EH (cell line): ENCODE measurements at places on chromosomes 12 and 14.

GRCh38 chr14:64536488-64537245 is 3.9 kb upstream of the HSPA2 start:
- DNase-seq = peak; percentile 81

DNA sequence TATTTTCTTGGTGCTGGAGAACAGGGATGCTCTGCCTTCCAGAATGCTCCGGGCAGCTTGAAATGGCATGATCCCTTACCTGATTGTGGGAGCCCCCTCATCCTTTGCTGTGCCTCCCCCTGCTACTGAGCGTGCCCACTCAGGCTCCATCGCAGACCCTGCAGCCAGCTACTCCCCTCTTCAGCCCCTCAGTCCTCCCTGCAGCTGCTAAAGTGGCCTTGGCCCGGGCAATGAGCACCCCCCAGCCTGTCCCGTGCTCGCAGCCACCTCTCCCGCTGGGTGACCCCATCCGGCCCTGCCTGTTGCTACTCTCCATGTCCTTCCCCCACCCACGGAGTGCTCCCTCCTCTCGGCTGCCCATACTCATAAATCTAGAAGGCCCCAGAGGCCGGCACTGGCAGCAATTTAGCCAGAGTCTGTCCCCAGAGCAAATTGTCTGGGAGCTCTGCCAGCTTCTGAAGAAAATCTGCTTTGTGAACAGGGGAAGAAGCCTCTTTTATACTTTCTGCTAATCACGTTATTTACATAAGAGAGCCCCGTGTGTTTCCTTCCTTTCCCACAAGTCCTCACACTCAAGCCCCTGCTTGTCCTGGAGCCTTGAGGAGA is 143.7 kb upstream of the FRMD6 start:
- DNase-seq = peak; percentile 93

DNA sequence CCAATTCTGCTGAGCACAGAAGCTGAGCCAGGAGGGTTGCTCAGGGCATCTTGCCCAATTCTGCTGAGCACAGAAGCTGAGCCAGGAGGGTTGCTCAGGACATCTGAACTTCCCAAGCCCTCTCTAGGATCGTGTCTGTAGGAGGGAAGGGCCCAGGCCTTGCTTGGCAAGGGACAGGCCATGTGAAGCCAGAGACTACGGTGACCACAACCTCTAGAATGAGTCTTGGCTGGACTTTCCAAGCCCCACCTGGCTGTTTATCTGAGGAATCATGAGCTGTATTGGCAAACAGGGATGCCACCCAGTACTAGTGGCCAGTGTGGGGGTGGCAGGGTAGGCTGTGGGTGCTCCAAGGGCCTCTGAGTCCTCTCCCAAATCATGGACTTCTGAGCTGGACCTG is 7.7 kb upstream of the SERPINA6 start:
- DNase-seq = no peak

DNA sequence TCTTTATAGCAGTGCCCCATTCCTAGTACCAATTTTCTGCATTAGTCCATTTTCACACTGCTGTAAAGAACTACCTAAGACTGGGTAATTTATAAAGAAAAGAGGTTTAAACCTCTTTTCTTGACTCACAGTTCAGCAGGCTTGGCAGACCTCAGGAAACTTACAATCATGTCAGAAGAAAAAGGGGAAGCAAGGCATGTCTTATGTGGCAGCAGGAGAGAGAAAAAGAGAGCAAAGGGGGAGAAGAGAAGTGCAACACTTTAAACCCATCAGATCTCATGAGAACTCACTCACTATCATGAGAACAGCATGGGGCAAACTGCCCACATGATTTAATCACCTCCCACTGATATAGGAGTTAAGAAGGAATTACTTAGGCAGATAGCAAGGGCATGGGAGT is 101.6 kb upstream of the PLEKHG7 start:
- DNase-seq = no peak

DNA sequence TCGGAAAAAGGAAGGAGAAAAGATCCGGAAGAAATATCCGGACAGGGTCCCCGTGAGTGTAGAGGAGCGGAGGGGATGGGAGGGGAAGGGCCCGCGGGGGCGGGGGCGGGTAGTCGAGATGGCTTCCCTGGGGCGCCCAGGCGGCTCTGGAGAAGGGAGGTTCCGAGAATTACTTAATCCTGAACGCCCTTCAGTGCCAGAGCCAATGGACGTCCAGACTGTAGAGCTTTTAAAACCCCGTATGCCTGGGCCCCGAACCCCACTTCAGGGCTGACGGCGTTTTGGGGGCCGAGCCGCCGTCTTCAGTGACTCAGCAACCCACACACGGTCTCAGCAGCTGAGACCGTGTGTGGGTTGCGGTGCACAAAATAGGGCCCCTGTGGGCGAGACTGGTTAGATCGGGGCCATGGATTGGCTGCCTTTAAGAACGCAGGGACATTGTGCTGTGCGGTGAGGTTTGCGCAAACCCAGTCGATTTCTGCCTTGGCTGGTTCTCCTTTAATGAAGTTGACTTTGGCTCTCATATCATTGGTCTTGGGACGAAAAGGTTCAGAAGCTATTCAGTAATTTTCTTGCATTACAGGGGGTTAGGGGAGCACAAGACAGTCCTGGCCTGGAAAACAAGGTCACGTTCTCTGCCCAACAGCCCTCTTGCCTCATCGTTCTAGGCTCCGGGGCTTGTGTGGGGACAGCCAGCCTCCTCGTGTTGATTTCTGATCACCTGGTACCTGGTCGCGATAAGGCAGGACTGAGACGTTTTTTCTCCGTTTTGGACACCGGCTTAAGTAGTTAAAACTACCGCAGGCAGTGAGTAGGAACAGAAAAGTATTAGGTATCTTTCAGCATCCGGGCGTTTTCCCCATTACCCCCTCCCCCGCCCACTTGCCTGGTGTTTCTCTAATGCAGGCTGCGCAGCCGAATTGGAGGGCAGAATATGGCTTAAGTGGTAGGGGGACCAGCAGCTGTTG is 775 bp downstream of the GABARAPL1 start:
- peak; percentile 83 for DNase-seq

- no peak for DNase-seq
Measured at GRCh38 chr14:105119408-105120025, 49.1 kb downstream of the JAG2 start.

DNA sequence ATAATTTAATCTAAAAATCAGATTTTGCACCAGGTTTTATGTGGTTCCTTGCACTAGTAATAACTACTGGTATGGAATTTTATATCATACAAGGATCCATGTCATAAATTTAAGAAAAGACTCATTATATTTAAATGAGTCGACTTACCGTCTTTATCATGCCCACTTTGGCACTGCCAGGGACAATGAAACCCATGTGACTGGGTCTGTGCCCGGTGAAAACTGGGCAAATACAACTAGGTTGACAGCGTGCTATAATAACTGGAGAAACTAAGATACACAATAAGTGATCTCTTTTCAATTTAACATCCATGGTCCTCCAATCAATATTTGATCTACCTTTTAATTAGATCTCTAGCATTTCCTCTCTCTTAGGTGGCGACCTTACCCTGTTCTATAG is 64.5 kb downstream of the ACADS start:
- no peak for DNase-seq

DNA sequence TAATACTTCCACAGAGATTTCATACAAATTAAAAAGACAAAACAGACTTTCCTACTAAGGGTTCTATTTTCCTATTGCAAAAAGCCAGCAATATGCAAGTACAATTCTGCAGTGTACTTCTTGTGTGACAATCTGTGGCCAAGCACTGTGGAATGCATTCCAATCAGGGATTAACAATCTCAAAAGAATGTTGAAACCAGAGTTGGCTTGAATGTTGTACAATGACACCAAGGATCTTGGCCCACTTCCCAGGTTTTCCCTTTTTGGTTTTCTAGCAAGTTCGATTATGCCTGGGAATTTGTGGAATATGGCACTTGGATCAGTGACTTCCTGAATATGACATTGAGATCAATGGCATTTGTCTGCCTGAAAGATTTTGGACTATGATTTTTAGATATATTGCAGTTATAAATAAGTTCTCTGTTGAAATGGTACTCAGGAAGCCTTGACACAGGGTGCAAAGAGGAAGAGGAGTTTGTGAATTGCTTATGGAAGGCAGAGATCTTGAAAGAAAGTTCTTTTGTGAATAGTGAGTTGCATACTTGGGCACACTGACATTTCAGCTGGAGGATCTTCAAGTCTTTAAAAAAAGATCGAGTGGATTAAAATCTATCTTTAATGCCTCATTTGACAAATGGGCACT is 81.4 kb upstream of the FERMT2 start:
- DNase-seq = peak; percentile 94

- no peak for DNase-seq
Measured at GRCh38 chr14:53567236-53567780, 389.3 kb downstream of the BMP4 start.

DNA sequence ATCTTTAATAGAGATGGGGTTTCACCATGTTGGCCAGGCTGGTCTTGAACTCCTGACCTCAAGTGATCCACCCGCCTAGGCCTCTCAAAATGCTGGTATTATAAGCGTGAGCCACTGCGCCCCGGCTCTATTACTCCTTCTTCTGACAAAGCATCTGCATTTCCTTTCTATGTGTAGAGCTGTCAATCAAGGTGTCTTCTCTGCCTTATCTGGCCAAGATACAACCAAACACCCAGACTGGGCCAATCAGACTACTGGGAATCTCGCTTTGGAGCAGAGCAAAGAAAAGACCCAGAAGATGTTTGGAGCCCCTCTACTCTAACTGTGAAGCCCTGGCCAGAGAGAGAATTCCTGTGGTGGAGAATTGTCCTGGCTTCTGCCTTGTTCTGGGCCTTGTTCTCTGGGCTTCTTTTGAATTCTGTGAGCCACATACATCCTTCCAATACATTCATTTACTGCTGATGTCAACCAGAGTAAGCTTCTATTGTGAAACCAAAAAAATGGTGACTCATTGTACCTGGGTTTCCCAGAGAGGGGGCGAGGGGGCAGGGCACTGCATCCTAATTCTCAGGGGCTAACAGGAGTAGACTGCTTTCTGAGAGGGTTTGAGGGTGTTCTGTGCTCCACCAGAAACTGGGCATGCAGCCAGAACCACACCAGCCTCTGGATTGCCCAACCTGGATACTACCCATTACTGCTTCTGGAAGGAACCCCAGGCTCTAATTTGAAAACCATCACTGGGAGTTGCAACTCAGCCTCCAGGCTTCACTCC is 18.8 kb upstream of the FLVCR2 start:
- peak; percentile 17 for DNase-seq

GRCh38 chr14:103190741-103191140 is 67.5 kb downstream of the TNFAIP2 start:
- DNase-seq = no peak

DNA sequence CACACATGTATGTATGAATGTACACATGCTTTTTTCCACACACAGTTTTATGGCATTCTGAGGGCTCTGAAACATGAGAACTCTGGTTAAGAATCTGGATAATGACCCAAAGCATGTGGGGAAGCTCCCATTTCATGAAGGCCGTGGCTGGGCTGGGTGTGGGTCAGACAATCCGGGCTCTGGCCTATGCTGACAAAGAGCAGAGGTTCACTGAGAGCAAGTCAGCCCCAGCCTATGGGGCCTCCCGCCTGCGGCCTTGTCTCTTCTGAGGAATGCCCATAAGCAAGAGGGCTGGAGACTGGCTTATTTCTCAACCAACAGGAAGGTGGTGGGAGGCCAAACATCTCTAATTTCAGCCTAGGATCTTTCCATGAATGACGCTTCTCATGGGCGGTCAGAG is 8.5 kb downstream of the MYH6 start:
- DNase-seq = no peak

GRCh38 chr14:99649219-99649618 is 4.3 kb downstream of the HHIPL1 start:
- DNase-seq = peak; percentile 69

GRCh38 chr14:32201816-32202490 is at the start of gene RNU6-7:
Gene RNU6-7 (plus strand): TSS chr14:32202045.
- no peak for DNase-seq

DNA sequence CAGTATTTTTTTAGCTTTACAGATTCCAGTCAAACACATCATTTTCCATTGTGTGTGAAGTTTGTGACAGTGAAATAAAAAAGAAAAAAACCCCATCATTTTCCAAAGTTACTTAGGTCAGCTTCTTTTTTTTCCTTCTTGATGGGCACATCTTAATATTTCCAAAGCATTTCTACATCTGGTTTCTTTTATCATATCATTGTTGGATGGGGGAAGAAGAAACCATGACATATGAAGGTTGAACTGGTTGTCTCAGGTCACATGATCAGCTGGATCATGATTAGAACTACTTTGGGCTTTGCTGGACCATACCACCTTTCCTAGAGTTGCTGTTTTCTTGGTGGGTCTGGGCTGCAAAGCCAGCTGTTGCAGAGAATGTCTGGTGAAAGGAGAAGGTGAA is 59.8 kb downstream of the FOS start:
- no peak for DNase-seq

DNA sequence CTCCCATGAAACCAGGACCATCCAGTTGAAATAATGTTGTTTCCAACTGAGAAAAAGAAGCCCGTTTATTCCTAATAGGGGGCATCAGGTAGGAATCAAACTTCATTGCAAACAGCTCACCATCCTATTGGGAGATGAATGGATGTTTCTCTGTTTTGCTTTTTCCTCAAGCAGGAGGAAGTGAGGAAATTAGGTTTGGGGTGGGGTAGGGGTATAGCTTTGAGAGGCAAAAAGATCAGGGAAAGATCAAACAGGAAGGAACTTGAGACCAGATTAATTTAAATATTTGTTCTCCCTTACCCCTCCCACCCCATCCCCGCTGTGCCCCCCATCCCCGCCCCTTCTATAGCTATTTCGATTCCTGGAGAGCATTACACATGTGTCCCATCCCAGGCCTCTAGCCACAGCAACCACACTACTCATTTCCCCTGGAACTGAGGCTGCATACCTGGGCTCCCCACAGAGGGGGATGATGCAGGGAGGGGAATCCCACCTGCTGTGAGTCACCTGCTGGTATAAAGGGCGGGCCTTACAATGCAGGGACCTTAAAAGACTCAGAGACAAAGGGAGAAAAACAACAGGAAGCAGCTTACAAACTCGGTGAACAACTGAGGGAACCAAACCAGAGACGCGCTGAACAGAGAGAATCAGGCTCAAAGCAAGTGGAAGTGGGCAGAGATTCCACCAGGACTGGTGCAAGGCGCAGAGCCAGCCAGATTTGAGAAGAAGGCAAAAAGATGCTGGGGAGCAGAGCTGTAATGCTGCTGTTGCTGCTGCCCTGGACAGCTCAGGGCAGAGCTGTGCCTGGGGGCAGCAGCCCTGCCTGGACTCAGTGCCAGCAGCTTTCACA is at the start of gene IL23A:
Gene IL23A (plus strand): TSS at position 577 of the 850 bp plus-strand sequence. CDS start 161 bp downstream, at position 738.
- DNase-seq = no peak

GRCh38 chr14:71815110-71815509 is 117.1 kb upstream of the RGS6 start:
- DNase-seq = no peak

DNA sequence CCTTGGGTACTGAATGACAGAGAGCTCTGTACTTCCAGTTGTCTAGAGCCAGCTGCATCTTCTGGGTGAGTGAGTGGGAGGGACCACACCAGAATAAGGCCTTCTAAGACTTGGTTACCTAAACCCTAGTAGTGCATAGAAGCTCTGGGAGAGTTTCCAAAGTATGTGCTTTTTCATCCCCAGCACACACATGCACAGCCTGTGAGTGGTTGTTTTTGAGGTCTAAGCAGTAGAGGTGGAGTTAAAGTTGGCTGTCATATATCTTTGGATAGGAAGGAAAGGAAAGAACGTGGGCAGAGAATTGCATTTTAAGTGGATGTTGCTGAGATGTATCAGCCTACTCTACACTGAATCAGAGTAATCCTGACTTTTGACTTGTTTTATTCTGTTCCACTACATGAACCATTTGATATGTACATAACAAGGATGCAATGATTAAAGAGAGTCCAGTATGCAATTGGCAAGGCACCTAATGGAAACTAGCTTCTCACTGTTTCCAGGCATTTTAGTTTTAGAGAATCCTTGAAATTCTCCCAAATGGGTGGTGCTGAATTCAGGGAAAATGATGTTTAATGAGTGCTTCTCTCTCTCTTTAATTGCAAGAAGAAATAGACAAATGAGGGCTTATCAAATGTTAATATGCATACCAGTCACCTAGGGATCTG is 51.8 kb upstream of the PRICKLE1 start:
- DNase-seq = no peak
